Effector memory CD4-positive, alpha-beta T cell (primary cell): ENCODE measurements at places on chromosomes 1 and 21.

- no peak for DNase-seq
Measured at GRCh38 chr1:69551476-69552324, 16.0 kb upstream of the LRRC7 start.

- DNase-seq: no peak
Measured at GRCh38 chr1:93584261-93585003, 97.2 kb downstream of the BCAR3 start.

- no peak for DNase-seq
Measured at GRCh38 chr1:172766462-172766861, 107.6 kb downstream of the FASLG start.

- DNase-seq: no peak
Measured at GRCh38 chr1:246213502-246213901, 293.6 kb downstream of the SMYD3 start.

DNA sequence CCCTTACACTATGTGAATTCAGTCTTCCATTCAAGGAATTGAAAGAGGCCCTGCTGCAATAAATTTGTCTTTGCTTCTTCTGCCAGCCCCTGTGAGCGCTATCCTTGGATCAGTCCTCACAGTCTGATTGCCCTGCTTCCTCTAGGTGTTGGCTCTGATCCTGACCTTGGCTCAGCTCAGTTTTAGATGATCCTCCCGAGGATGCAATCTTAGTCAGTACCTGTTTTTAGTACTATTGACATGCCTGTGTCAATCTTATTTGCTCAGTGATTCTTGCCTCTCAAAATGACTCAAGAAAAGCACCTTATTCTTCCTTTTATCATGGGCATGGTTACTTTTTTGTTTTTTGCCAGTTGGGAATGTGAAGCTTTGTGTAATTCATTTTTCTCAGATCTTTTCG, 101.4 kb upstream of the KCNK1 start:
- no peak for DNase-seq

DNA sequence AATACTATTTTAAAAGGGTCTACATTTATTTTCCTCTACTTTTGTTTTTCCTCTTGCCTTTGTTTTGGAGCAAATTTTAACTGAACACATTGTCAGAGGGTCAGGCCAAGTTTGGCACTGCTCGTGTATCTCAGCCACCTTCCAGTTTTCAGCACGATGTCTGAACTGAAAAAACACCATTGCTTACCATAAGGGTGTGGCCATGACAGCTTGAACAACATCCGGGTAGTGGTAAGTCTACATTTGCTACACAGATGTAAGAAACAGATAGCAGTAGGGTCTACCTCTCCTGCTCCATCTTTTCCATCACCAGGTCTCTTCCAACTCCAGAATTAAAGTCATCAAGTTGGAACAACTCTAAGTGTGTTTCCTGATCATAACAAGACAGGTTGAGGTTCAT, 4.2 kb downstream of the HIVEP3 start:
- no peak for DNase-seq

DNA sequence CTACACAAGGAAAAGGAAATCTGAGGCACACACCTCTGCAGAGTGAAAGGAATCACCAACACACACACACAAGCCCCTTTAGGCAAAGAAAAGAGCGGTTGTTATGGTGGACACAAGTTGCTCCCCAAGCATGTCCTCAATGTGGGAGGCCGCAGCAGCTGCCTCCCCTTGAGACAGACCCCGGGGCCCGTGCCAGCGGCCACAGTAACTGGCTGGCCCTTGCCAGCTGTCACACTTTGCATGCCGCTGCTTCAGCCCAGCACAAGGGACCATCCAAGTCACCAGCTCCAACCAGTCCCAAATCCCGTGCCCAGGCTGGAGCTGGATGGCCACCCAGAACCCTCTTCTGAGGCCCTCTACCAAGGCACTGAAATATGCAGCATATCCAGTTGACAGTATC, 2.9 kb upstream of the OLIG1 start:
- no peak for DNase-seq

DNA sequence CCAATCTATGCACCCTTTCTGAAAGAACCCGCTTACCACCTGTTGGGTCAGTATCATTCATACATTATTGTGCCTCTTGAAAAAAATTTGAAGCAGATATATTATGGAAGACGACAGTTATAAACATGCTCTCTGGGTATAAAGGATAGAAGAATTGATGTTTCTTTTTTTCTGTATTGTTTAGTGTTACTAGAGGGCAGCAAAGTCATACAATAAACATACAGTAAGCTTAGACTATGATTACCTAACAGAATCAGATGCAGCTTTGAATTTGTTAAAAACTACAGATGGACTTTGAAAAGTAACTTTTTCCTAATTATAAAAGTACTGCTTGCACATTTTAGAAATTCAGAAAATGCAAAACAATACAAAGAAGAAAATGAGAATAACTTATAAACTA, 11.1 kb upstream of the PAXBP1 start:
- no peak for DNase-seq

GRCh38 chr1:168374566-168374965, 93.9 kb downstream of the TBX19 start:
- DNase-seq: no peak

- no peak for DNase-seq
Measured at GRCh38 chr1:34825455-34826091, 32.8 kb downstream of the GJA4 start.

DNA sequence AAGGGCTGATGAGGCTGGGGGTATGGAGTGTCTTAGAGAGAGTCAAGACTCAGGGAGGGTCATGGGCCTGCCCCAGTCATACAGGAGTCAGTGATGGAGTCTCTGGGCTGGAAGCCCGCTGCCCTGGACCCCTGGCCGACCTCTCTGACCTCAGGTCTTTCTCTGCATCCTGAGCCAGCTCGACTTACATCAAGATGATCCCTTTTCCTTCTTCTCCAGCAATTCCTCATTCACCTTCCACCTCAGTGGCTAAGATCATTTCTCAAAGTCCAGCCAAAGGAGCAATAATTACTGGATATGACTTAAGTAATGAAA, 308.6 kb downstream of the MATN1 start:
- no peak for DNase-seq

- DNase-seq: no peak
Measured at GRCh38 chr21:44281801-44282200, 3.9 kb upstream of the AIRE start.

DNA sequence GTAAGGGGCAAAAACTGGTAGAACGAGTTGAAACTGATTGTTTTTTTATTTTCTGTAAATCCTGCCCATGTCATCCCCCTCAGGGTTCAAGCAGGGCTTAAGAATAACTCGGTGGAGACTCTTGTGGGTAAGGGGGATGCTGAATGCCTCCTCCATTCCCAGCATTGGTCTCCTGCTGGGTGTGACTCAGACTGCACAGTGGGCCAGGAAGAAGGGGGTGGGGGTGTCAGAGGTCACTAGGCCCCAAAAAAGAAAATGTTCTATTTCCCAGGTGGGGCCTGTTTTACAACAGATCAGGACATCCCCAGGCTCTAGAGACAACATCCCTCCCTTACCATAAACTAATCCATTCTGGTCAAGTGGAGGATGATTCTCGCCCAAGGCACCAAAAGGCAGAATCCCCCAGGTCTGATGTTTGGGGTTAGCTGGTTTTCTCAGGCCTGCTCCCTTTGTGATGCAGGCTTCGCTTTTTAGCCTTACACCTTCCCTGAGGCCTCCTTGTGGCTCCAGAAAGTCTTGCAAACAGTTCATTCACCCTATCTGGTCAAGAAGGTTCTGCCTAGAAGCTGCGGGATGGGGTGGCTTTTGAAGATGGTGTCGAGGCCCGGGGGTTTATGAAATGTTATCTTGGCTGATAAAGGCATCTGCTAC, 10.7 kb upstream of the GRHL3 start:
- DNase-seq: no peak

- no peak for DNase-seq
Measured at GRCh38 chr1:53963460-53963859, 17.3 kb downstream of the LRRC42 start.

DNA sequence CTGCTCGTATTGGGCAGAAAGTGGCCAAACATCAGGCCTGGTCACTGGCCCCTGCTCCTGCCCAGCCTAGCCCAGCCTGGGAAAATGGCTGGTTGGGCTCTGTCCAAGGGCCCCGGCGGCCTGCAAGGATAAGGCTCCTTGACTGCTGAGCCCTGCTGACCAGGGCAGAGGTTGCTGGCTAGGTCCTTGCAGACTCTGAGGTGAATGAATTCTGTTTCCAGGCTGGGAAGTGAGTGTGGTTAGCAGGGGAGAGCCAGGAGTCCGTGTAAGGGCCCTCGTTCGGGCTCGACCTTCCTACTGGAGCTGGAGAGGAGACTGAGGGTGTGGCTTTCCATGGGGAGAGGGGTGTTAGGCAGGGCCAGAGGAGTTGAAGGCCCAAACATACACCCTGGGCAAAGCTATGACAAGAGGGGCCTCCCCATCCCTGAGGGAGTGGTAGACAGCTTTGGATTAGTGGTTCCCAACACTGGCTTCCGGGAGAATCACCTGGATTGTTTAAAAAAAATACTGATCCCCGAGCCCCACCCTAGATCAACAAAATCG, 20.6 kb downstream of the CSF1 start:
- DNase-seq: no peak

- no peak for DNase-seq
Measured at GRCh38 chr1:22286491-22286890, 143.6 kb upstream of the WNT4 start.

GRCh38 chr1:179137617-179138255, 55.9 kb downstream of the TOR3A start:
- no peak for DNase-seq

DNA sequence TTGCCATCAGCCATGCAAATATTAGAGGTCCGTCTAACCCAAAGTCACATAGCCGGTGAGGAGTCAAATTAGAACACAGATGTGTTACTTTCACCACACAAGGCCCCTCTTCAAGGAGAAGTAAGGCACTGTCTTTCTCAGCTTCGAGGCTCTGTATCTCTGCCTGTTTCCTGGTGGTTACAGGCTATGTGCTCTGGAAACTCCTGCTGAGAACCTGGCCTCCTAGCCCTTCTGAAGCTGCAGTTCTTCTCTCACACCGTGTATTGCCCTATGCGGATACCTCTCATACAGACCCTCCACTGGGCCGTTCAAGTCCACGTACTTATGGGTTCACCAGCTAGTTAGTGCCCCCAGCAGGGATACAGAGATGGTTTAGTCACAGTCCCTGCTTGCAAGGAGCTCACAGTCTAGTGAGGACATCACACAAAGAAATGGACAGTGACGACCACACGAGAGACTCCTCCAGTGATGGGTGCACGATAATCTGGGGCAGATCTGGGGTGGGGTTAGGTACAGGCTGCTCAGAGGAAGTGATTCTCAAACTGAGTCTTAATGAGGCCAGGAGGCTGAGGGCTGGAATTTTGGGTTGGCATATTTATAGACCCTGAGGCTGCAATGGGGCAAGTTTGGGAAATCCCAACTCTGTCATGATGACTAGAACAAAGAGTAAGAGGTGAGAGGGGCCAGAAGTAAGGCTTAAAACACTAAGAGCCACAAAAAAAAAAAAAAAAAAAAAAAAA, 22.8 kb upstream of the ELOA start:
- no peak for DNase-seq

DNA sequence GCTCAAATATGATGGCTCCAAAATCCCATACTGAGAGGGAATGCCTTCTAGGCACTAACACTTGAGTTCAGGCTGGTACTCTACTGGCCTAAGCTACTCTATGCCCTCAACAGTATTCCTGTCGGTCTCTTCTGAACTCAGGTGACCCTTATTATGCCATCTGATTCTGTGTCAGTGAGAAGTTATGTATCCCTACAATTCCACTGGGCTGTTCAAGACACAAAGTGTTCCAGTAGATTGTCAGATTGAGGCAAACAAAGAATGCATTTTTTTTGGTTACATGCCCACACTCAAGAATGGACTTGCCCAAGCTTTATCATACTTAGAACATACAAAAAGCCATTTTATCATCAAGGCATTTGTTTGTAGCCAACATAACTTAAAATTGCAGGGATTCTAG, 553.8 kb upstream of the PRMT6 start:
- no peak for DNase-seq

- DNase-seq: no peak
Measured at GRCh38 chr1:23081376-23081775, 62.1 kb downstream of the KDM1A start.

DNA sequence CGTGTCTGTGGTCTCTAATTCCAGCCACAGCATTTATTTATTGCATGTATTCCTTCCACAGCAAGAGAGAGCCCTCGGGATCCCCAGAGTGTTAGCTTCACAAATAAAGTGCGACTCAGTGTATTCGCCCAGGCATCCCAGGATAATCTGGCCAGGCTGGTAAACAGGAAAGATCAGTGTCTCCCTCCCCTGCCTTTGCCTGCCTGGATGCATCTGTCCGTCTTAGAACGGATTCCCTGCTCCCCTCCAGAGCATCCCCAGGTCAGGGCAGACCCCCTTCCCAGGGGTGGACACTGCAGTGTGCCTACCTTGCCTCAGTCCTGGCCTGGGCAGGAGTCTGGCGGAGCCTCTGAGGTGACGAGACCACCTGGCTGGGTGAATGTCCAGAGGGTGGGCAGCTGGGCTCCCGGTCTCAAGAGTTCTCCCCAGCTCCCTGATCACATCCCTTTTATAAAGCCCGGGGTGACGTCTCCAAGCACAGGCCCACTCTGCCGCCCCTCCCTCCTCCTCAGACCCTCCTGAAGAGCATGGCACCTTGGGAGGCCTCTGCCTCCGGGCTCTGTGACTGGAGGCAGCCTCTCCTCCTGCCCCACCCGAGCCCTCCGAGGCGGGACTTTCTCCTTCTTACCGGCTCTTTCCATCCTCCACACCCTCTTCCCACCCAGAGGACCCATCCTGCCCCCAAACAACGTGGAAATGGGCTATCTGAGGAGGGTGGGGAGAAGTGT, at the start of gene KISS1:
Gene KISS1 (minus strand): TSS at position 424 of the 728 bp plus-strand sequence. CDS start 3,615 bp downstream, outside the sequence.
- DNase-seq: no peak

DNA sequence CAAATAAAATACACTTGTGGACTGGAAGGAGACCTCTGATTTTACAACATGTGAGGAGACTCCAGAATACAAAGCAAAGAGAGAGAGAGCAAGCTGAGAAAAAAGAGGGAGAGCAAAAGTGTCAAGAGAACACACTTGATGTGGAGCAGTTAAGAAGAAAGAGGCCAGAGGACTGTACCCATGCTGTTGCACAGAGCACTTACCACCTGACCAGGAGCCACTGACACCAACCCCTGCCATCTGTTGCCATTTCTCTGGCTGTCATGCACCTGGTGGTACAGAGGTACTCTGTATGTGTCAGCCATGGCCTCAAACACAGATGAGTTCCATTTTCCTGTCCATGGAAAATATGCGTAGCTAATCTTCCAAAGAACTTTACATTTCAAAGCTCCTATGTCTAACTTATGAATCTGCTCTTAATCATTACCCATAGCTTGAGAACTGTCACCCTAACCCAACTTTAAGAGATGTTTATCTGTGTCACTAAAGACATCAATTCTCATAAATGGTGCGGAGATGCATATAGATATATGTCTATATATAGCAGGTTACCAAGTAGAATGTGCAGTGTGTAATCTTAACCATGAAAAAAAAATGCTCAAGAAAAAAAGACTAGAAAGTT, 32.8 kb upstream of the ABCD3 start:
- DNase-seq: no peak

DNA sequence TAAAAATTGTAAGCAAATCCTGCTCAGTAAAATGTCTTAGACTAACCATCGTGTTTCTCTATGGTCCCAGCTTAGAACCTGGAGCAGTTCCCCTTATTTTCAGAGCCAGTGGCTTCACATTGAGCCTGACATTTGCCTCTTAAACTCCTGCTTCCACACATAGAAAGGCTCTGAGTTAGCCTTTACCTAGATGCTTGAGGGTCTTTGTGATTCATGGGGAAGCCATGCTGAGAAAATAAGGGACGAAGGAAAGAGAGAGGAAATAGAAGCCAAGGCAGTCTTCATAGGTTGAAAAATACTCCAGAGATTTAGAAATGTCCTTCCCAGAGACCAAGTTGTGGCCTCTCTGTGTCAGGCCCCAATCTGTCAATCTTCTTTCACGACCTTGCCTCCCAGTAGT, 16.1 kb upstream of the RBBP5 start:
- DNase-seq: no peak
